Astrocyte of the hippocampus (primary cell): ENCODE measurements at places on chromosomes 16 and 17.

DNA sequence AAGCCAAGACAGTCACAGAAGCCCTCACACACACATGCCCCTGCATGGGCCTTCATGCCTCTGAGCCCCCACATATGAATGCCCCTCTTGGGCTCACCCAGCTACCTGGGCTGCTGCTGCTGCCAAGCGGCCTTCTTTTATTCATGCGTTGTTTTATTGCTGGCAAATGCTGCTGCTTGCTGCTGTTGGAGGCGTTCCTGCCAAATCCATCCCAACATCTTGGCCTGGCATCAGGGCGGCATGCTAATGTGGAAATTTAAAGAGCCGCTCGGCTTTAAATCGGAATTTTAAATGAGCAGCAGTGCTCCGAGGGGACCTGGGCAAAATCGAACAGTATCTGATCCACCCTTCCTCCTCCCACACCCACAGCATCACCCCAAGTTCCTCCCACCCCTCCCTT, 39.0 kb downstream of the NEUROD2 start:
- peak; percentile 50 for DNase-seq

- DNase-seq, result peak; percentile 76
These were observed 34.8 kb downstream of the TIMM22 start for GRCh38 chr17:1031711-1032110.

DNA sequence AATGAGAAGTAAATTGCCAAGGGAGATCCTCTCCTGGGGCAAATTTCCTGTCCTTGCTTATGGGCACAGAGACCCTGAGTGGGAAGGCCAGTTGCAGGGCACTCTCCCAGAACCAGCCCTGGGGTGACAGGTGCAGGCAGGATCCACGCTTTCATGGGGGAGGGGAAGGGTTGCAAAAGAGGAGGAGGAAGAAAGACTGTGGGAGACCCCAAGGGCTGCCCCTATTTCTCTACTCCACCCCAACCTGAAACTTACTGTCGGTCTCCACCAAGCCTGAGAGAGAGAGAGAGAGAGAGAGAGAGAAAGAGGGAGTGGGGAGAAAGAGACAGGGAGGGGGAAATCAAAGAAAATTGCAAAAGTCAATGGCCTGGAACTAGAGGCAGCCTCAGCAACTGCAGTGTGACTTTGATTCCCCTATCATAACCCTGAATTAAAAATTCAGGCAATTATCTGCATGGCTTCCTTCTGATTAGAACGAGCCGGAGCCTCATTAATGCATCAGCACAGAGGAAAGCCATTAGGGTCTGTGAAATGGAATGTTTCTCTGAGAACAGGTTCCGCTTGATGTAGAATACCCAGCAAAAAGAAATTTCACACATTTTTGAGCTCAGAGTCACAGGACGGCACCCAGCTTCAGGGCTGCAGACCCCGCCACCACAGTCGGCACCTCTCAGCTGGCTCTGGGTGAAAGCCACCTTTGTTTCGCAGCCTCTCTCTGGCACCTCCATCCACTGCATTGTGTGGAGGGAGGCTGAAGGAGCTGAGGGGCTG, 45.1 kb upstream of the HNF1B start:
- DNase-seq, result peak; percentile 60

DNA sequence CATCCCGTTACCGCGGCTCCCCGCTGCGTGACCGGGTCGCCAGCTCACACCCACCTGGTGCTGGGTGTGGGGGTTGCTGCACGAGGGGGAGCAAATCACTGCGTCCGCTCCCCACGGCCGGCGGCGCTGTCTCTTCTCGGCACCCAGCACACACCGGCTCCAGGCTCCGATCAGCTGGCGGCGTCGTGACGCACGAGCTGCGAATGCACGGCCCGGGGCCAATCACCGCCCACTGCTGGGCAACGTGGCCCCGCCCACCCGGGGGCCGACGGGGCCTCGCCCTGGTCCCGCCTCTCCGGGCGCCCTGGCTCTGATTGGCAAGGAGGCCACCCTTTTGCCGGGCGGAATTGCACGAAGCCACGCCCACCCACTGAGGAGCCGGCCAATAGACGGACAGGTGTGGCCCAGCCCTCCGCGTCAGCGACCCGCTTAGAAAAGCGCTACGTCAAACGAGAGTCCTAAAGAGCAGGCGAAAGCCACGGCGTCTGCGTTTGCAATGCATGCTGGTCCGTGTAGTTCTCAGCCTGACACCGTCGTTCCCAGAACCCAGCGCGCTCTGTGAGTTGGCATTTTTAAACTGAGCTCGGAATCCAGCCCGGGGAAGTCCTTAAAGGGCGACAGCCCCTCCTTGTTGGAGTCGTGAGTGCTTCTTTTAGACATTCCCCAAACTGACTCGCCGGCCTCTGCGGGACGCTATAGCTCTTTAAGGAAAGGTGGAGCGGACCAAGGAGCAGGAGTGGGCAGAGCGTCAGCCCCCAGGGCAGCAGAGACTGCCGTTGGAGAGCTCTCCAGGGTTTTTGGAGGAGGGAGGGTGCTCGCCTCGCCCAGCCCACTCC, 6.1 kb upstream of the TLCD2 start:
- DNase-seq, result peak; percentile 100

DNA sequence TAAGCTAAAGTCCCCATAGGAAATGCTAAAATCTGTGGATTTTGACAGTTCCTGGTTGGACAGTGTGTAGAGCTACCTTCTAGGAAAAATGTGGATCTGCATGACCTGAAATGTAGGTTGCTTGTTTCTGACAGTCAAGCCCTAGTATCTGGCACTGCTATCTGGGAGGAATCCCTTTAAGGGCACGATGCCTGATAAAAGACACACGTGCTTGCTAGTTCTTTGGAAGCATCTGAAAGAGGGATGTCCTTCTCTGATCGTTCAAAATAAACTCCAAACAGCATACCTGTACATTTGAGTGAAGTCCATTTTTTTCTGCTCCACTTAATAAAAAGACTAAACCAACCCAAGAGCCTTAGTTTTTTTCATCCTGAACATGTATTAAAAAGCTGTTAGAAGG, 101.3 kb downstream of the CDK5R1 start:
- no peak for DNase-seq
